ENCODE measurements at places on chromosomes 1 and 21.

DNA sequence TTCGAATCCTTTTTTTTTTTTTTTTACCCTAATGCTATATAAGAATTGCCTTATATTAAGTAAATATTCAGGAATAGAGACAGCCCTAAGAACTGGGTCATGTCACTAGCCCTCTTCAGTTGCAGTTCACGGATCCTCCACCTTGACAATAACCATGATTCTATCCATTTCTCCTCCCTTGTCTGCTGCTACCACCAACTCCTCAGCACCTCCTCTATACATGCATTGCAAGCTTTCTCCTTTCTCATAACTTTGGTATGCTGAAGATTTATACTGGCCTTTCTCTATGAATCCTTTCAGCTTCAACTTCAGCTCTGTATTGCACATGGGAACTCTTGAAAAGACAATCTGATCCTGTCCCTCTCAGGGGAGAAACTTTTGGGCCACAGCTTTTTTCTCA is 14.3 kb upstream of the DR1 start:
- DNase-seq = no peak

DNA sequence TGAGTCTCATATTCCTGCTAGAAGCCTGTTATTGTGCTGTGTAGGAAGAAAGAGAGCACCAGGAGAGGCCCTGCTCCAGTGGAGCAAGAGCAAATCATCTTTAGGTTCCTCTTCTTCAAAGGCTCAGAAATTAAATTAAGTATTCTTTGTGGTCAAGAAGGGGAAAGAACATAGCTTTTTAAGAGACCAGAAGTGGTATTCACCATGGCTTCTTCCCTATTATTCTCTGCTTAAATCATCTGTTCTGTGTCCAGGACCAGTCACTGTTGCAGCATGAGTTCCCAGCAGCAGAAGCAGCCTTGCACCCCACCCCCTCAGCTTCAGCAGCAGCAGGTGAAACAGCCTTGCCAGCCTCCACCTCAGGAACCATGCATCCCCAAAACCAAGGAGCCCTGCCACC is 1.1 kb downstream of the SPRR1B start:
- DNase-seq = no peak

- DNase-seq = no peak
These were observed 727.6 kb upstream of the NEGR1 start for GRCh38 chr1:73009938-73010337.

DNA sequence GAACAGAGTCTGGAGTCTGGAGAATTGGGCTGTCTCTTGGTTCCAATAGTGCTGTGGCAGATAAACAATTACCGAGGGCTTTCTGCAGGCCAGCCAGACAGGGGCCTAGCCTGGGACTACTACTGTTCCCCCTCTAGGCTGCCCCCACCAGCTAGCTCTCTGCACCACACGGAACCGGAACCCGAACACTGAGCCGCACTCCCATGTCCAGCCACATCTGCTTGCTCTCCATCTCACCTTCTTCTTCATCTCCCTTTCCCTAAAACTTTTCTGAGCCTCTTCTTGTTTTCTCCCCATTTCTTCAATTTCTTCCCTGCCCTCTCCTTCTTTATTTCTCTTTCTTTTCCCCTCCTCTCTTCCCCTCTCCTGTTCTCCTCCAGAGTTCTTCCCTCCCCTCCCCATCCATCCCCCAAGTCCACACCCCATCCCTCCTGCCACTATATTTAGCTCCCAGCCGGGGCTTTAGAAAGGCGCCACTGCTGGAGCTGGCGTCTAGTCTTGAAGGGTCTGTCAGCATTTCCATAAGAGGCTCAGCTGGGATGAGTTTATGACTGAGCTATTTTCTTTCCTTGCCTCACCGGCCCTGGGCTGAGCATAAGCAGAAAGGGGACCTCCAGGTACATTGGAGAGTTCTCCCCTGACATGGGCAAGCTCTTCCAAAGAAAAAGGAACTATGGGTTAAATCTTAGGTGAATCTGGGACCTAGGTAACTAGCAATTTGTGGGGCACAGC is 25.7 kb upstream of the ATP2B4 start:
- no peak for DNase-seq

DNA sequence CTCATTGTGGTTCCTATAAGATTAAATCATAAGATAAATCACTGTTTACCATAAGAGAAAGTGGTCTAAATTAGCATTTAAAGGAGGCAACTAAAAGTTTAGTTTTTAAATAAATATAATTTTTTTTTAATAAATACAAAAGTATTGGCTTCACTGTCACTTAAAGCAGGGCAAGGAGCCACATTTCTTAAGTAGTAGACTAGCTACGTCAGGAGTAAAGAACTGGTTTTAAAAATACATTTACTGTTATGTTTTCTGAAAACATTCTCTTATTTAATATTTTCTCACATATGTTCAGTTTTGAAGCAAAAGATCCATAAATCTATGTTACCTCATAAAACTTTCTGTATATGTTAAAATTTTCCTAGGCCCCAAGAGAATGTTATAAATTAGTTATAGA is 2.2 kb downstream of the ANGPTL1 start:
- DNase-seq = no peak

GRCh38 chr1:1550591-1551432 is 10.4 kb upstream of the TMEM240 start:
- no peak for DNase-seq

- no peak for DNase-seq
These were observed 247.5 kb downstream of the NRIP1 start for GRCh38 chr21:14817311-14817710.

DNA sequence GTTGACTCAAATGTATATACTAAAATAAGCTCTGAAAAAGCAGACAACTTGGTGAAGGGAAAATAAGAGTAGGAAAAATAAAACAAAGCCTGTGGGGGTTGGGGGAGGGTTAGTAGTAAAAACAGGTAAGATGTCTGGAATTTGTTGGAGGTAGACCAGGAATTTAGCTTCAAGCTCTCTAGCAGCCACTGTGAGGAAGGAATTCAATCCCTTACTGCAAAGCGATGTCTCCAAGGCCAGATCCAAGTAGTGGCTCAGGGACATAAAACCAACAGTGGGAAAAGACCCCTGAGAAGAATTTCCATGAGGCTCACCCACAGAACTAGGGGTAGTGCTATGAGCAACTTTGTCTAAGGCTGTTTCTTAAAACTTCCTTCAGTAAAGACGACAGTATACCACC is 7.8 kb downstream of the ANGPTL7 start:
- no peak for DNase-seq
